ENCODE measurements at places on chromosomes 7 and 10.

GRCh38 chr7:86644282-86645224 lies 844 bp downstream of the GRM3 start:
- no peak for DNase-seq

- DNase-seq = peak; percentile 37
Observed at GRCh38 chr10:31011017-31011664, 20.5 kb downstream of the ZNF438 start.

- no peak for DNase-seq
Observed at GRCh38 chr7:13016592-13017332, 329.3 kb downstream of the ARL4A start.

- DNase-seq = no peak
Observed at GRCh38 chr10:96415150-96415890, 56.5 kb upstream of the OPALIN start.

GRCh38 chr10:22259280-22259679 lies 41.5 kb upstream of the EBLN1 start:
- DNase-seq = peak; percentile 10

- peak; percentile 95 for DNase-seq
Observed at GRCh38 chr10:3477683-3478082, 305.1 kb upstream of the PITRM1 start.

DNA sequence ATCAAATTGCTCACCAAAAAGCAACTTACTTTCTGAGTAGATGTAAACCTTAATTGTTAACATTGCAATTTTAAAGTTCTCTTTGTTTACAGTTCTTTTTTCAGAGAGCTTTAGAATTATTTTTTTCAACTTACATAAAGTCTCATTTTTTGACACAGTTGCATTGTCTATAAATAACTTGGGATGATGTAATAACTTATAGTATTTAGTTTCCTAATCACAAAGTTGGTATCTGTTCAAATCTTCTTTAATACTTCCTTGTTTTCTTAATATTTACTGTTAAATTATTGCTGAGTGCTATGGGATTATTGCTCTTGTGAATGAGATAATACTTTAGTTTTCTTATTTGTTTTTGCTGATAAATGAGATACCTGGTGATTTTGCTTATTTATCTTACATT lies 18.9 kb upstream of the SUV39H2 start:
- peak; percentile 47 for DNase-seq

All from inflammatory macrophage (primary cell).